ENCODE measurements at places on chromosomes 12 and 14. TPM values are rescaled to one million over a fixed set of nuclear protein-coding genes. Genes with fewer than 3 reads are reported as not detected.

GRCh38 chr12:109775172-109775881 is 57.9 kb downstream of the TRPV4 start:
- DNase-seq, result peak; percentile 73

DNA sequence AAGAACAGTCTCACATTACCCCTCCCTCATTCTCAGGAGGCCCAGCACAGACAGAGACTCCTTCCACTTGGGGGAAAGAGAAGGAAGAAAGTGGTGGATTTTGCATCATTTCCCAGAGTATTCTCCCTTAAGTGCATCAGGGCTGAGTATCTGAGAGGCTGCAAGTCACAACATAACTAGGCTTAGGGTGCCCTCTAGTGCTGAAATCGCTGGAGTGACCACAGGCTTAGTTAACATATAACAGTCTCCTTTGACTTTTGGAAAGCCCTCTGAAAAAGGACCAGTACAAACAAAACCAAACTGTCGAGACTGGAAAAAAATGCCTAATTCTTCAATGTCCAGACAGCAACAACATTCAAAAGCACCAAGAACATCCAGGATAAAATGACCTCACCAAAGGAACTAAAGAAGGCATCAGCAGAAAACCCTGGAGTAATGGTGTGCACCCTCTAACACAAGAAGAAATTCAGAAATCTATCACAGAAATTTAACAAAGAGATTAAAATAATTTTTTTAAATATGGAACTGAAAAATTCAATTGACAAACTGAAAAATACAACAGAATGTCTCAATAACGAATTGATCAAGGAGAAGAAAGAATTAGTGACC is 412.3 kb downstream of the RPS29 start:
- peak; percentile 50 for DNase-seq

Gene ASPG
- not detected for total RNA-seq

DNA sequence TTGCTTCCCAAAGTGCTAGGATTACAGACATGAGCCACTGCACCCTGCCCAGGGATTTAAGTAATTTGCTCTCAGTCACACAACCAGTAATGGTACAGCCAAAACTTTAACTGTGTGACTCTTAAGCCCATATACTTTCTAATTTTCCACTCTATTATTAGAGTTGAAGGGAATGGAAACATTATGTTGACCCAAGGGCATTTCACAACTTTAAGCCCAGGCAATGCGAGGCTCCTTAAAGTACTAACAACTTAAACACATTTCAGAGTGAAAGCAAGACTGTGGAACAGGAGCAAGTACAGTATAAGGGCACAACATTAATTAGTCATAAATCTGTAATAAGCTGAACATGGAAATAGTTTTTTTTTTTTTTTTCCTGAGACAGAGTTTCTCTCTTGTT is 39.8 kb downstream of the BAZ1A start:
- DNase-seq, result no peak

Gene IGF1
- total RNA-seq, result 0.86 TPM

- DNase-seq, result peak; percentile 30
These were observed at the start of gene NFE2 for GRCh38 chr12:54300732-54301427. Gene NFE2, minus strand, starts transcription at chr12:54301015. Its CDS starts 5,767 bp downstream, at chr12:54295248.

Gene LTBR
- 0.40 TPM for total RNA-seq

DNA sequence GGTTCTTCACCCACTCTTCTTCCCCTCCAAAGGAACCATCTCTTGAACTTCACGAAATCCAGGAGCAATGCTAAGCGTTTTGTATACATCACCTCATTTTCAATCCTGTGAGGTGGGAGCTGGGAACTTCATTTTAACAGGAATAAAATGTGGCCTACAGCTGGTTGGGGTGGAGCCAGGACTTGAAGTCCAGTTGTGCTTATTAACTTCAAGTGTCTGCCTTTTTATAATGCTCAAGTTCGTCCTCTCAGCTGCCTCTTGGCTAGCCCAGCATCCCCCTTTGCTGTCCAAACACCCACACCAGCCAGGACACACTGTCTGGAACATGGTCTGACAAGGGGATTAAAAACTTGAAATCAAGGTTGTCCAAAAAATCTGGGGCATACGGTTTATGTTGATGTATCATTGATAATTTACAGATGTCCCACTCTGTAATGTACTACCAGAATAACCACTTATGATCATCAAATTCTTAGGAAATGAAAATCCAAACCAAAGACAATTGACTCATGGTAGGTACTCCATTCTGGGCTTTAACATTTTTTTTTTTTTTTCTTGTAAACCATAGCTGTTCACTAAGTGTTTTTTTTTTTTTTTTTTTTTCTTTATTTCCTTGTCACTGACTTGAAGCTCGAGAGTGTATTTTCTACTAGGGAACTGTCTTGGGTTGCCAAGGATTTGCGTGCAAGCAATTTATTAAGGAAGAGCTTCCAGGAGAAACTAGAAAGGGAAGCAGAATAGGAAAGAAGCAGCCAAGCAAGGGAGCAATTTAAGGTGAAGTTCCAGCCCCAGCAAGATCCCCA is 252.3 kb downstream of the EFCAB11 start:
- DNase-seq, result no peak

Gene FAM90A1
- 0.20 TPM for total RNA-seq

GRCh38 chr12:122166422-122167349 is 7.3 kb downstream of the IL31 start:
- peak; percentile 75 for DNase-seq

DNA sequence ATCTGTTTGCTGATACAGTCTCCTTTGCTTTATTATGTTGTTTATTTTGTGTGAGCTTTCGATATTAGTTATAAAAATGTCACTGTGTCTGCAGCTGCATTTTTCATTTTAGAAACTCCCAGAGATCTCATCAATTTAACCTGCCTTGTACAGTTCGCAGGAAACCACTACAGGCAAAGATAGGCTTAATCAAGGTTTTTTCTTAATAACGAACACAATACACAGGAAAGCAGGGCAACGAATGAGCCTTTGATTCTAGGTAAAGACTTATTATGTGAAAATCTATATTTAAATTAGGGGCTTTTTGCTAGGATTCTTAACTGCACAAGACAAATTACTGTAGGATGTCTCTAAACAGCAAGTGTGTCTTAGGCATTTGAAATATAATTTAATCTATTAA is 191.9 kb downstream of the RGS6 start:
- DNase-seq, result no peak

DNA sequence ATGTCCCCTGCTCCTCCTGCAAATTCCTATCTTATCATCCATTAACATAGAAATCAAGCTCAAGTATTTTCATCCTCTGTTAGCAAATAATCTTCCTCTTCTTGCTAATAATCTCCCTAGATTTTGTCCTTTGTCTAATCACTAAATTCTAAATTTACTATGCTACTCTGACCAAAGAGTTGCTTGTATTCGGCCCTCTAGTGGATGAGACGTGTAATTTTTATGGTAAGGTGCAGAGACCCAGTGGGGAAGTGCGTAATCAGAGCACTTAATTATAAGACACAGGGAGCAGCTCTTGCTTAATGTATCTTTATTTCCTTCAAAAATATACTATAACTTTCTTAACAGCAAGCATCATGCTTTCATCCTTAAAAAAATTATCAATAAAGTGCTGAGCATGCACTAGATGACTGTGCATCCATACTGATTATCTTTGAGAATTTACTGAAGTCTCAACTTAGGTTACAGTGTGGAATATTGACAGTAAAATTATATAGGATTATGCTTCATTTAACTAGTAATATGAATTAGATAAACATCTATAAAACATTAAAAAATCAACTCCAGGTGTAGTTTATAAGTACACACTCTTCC is 212.6 kb downstream of the SLC16A7 start:
- DNase-seq, result no peak

Gene DCTN2
- 85.1 TPM for total RNA-seq

Gene KRT82
- total RNA-seq, result not detected

Gene MGAT2
- 82.7 TPM for total RNA-seq

DNA sequence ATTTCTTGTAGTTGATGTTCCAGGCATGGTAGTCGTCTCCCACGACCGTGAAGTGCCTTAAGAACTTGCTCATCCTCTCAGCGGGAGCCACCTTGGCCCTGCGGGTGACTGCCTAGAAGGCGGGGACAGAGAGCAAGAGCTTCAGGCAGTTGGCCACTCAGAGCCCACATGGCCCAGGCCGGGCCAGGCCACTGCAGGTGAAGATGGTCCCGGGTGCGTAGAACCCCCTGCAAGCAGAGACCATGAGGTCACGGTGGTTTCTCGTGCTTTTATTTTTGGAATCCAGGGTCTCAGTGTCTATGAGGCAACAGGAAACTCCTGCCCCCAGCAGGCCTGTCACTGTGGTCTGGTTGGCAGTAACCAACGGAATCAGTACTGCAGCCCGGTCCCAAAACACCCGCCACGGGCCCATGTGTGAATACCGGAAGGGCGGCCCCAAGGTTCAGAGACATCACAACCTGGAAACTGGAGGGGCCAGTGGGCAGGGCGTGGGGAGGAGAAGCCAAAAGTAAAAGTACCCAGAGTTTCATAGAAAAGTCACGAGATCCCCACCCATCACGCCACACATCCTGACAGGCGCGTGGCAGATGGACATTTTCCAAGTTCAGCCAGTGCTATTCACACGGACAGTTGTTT is 27.5 kb downstream of the HVCN1 start:
- peak; percentile 45 for DNase-seq

DNA sequence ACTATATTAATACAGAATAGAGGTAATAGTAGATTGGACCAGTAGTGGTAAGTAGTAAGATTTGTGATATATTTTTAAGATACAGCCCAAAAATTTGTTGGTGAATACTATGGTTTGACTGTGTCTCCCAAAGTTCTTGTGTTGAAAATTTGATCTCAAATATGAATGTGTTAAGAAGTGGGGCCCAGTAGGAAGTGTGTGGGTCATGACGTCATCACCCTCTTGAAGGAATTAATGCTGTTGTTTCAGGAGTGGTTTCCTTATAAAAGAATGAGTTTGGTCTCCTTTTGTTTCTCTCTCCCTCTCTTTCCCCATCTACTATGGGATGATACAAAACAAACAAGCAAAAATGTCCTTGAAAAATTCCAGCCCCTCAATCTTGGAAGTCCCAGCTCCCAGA is 16.3 kb downstream of the LUM start:
- no peak for DNase-seq

DNA sequence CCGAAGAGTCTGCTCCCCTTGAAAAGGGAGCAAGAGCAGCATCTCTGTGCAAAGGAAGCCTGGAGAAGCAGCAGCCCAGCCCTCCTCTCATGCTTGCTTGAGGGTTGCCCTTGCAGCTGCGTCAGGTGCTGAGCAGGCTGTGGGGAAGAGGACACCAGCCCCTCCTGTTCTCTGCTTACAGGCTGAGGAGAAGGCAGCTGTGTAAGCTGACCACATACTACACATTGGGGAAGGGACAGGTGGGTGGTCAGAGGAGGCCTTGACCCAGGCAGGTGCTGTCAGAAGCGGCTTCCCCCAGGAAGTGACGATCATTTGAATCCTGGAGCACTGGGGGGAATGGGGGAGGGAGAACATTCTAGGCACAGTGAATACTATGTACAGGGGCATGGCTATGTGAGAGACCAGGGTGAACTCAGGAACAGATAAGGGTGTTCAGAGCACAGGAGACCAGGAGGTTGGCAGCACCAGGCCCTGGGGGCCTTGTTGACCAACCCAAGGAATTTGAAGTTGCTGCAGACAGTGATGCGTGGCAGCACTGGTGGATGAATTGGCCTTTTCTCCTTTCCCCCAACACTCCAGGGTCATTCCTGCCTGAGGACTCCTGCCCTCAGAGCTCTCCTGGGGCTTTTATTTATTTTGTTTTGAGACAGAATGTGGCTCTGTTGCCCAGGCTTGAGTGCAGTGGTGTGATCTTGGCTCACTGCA is 2.7 kb upstream of the KLC1 start:
- no peak for DNase-seq
